ENCODE measurements at places on chromosomes 11 and 22.

DNA sequence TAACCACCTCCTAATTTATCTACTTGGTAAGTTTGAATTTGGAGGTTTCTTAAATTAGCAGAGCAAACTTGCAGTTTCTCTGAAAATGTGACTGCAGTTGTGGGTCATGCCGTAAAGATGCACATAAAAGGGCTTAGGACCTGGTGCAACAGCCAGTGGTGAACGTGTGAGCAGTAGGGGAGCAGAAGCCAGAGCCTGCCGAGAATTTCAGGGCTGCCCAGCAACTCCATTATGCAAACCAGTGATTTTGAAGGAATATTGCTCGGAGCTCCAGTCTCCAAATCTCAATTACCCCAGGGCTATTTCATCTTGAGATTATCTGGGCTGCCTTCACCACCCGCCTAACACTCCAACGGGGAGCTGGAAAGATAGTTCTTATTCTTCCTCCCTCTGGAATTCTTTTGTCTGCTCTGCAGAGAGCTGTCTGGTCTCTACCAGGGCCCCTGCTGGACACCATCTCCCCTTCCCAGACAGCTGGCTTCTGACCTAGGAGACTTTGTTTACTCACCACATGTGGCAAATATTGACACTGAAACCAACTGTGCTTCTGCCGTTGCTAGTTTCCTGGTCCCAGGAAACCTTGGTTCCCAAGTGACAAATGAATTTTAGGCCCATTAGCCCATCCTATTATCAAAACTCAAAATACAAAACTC lies 93.9 kb downstream of the DSCAML1 start:
- no peak for DNase-seq

- DNase-seq: peak; percentile 25
These were observed 312.9 kb downstream of the MN1 start for GRCh38 chr22:27488456-27489177.

DNA sequence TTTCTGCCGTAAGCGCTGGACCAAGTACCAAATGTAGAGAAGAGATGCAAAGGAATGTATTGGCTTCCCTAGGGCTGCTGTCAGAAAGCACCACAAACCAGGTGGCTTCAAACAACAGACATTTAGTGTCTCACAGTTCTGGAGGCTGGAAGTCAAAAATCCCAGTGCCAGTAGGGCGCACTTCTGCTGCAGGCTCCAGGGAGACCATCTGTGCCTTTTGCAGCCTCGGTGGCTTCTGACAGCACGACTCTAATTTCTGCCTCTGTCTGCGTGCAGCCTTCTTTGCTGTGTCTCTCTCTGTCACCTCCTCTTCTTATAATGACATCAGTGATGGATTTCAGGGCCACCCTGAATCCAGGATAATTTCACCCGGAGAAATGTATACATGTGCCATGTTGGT lies 2.8 kb downstream of the APOL6 start:
- DNase-seq: no peak

- no peak for DNase-seq
These were observed 6.4 kb downstream of the CCDC89 start for GRCh38 chr11:85679576-85679975.
